ENCODE measurements at places on chromosomes 2 and 18. TPM values are rescaled to one million over a fixed set of nuclear protein-coding genes. Genes with fewer than 3 reads are reported as not detected.

Gene PDE11A
- 1.0 TPM for total RNA-seq

DNA sequence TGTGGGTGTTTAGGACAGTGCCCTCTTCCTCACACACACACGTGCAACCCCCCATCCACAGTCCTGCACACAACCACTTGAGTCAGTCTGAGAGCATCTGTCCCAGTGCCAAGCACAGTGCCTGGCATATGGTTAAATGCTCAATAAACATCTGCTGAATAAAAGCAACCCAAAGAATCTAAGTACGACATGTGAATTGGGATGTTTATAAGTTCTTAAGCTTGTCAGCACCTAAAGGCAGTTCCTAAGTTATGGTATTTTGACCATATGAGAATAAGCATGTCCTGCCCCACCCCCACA, 37.8 kb downstream of the CAPN13 start:
- no peak overlapping the region for H3K27ac ChIP-seq
- no peaks in the 10 kb centered on the region for H3K36me3 ChIP-seq
- no peaks in the 10 kb centered on the region for H3K27me3 ChIP-seq
- no peaks in the 10 kb centered on the region for H3K4me1 ChIP-seq
- peak; percentile 13 for DNase-seq

Gene MC2R
- total RNA-seq, result not detected

DNA sequence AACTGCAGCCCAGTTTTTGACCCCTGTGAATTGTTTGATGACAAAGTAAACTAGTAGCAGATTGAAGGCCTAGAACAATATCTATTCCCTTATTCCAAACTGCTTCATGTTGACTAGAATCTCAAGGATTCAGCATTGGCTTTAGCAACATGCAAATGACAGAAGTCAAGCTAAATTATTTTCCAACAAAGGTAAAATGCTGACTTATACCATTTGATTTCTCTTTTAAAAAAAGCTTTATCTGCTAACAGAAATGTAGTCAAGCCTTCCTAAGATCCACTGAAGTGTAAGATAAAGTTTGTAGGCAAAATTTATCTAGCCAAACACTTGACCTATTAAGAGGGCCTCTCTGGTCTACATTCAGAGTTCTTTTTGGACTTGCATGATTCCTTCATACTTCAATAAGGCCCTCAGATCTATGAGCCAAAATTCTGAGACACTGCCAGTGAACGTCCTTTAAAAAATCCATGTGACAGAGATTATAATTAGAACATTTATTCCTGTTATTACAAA, 9.5 kb upstream of the CYBRD1 start:
- H3K27me3 ChIP-seq, result no peaks in the 10 kb centered on the region
- no peak overlapping the region for H3K4me3 ChIP-seq
- H3K4me1 ChIP-seq, result no peaks in the 10 kb centered on the region
- no peak overlapping the region for H3K27ac ChIP-seq

GRCh38 chr2:156909983-156910382, 347.5 kb upstream of the GALNT5 start:
- H3K4me3 ChIP-seq, result no peak overlapping the region
- DNase-seq, result no peak
- H3K27ac ChIP-seq, result no peak overlapping the region
- H3K4me1 ChIP-seq, result no peaks in the 10 kb centered on the region
- H3K36me3 ChIP-seq, result no peaks in the 10 kb centered on the region
- no peaks in the 10 kb centered on the region for H3K27me3 ChIP-seq

Gene FSHR
- not detected for total RNA-seq

Gene EIF2AK3
- 31.5 TPM for total RNA-seq

- H3K36me3 ChIP-seq, result no peaks in the 10 kb centered on the region
- DNase-seq, result no peak
- no peaks in the 10 kb centered on the region for H3K4me1 ChIP-seq
- no peak overlapping the region for H3K4me3 ChIP-seq
- H3K27me3 ChIP-seq, result no peaks in the 10 kb centered on the region
Measured at GRCh38 chr2:67258122-67258521, 139.0 kb upstream of the ETAA1 start.

Gene ST8SIA3
- total RNA-seq, result under 0.01 TPM

Gene PLGLB2
- total RNA-seq, result 450 TPM

Gene GAREM1
- total RNA-seq, result 1.7 TPM

- peaks cover 7% of the 10 kb centered on the region for H3K4me1 ChIP-seq
- DNase-seq, result no peak
- no peaks in the 10 kb centered on the region for H3K36me3 ChIP-seq
- H3K27ac ChIP-seq, result peak overlapping the region; percentile 82
- no peak overlapping the region for H3K4me3 ChIP-seq
Measured at GRCh38 chr2:207926133-207926988, 99.0 kb downstream of the PLEKHM3 start.

DNA sequence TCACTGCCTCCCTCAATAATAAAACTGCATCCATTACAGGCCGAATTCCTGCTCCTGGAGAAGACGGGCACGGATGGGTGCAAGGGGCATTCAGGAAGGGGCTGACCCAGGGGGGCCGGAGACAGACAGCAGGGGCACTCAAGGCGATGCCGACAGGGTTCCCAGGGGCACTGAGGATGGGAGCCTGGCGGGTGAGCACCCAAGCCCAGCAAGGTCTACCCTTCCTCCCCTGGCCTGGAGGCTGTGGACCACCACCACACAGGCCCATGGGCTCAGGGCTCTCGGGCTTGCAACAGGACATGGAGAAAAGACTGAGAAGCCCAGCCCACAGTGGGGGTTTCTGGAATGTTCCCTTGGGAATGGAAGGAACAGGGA, 104.7 kb upstream of the ODC1 start:
- no peak for DNase-seq
- H3K27me3 ChIP-seq, result no peaks in the 10 kb centered on the region
- H3K36me3 ChIP-seq, result no peaks in the 10 kb centered on the region
- H3K4me3 ChIP-seq, result no peak overlapping the region
- no peaks in the 10 kb centered on the region for H3K4me1 ChIP-seq

GRCh38 chr2:78411303-78411702, 614.2 kb upstream of the REG3G start:
- H3K27me3 ChIP-seq, result peaks cover 2% of the 10 kb centered on the region
- H3K36me3 ChIP-seq, result no peaks in the 10 kb centered on the region
- no peak for DNase-seq
- no peak overlapping the region for H3K4me3 ChIP-seq

DNA sequence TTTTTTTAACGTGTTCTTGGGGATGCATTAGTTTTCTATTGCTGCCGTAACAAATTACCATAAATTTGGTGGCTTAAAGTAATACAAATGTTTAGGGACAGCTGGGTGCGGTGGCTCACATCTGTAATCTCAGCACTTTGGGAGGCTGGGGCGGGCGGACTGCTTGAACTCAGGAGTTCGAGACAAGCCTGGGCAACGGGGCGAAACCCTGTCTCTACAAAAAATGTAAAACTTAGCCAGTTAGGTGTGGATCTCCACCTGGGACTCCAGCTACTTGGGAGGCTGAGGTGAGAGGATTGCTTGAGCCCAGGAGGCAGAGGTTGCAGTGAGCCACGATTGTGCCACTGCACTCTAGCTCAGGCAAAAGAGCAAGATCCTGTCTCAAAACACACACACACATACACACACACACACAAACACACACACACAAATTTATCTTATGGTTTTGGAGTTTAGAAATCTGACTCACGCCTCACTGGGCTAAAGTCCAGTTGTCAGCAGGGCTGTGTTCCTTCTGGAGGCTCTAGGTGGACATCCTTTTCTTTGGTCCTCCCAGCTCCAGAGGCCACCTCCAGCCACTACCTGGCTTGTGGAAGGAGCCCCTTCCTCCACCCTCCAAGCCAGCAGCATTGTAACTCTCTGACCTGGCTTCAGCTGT, 76.1 kb downstream of the SEPTIN10 start:
- no peaks in the 10 kb centered on the region for H3K4me1 ChIP-seq
- no peak overlapping the region for H3K4me3 ChIP-seq
- H3K27ac ChIP-seq, result no peak overlapping the region
- no peaks in the 10 kb centered on the region for H3K36me3 ChIP-seq
- no peak for DNase-seq

Gene RUFY4
- total RNA-seq, result 0.08 TPM

Gene SULT1C4
- total RNA-seq, result 12.8 TPM

GRCh38 chr18:47166294-47166693, 9.9 kb downstream of the IER3IP1 start:
- no peak overlapping the region for H3K27ac ChIP-seq
- no peak for DNase-seq
- H3K4me3 ChIP-seq, result no peak overlapping the region
- no peaks in the 10 kb centered on the region for H3K27me3 ChIP-seq
- H3K36me3 ChIP-seq, result no peaks in the 10 kb centered on the region
- no peaks in the 10 kb centered on the region for H3K4me1 ChIP-seq

- H3K4me3 ChIP-seq, result no peak overlapping the region
- no peaks in the 10 kb centered on the region for H3K27me3 ChIP-seq
- peaks cover 6% of the 10 kb centered on the region for H3K36me3 ChIP-seq
- no peak for DNase-seq
- no peak overlapping the region for H3K27ac ChIP-seq
- peaks cover 4% of the 10 kb centered on the region for H3K4me1 ChIP-seq
Measured at GRCh38 chr2:201058914-201059313, 12.6 kb downstream of the HYCC2 start.

GRCh38 chr2:17918789-17919188, 40.3 kb downstream of the KCNS3 start:
- no peak overlapping the region for H3K27ac ChIP-seq
- peaks cover 10% of the 10 kb centered on the region for H3K4me1 ChIP-seq
- no peak for DNase-seq
- no peaks in the 10 kb centered on the region for H3K27me3 ChIP-seq
- H3K4me3 ChIP-seq, result no peak overlapping the region
- H3K36me3 ChIP-seq, result no peaks in the 10 kb centered on the region

- no peaks in the 10 kb centered on the region for H3K36me3 ChIP-seq
- H3K27ac ChIP-seq, result no peak overlapping the region
- H3K27me3 ChIP-seq, result no peaks in the 10 kb centered on the region
- H3K4me3 ChIP-seq, result no peak overlapping the region
Measured at GRCh38 chr2:137183206-137183898, 418.0 kb downstream of the THSD7B start.

DNA sequence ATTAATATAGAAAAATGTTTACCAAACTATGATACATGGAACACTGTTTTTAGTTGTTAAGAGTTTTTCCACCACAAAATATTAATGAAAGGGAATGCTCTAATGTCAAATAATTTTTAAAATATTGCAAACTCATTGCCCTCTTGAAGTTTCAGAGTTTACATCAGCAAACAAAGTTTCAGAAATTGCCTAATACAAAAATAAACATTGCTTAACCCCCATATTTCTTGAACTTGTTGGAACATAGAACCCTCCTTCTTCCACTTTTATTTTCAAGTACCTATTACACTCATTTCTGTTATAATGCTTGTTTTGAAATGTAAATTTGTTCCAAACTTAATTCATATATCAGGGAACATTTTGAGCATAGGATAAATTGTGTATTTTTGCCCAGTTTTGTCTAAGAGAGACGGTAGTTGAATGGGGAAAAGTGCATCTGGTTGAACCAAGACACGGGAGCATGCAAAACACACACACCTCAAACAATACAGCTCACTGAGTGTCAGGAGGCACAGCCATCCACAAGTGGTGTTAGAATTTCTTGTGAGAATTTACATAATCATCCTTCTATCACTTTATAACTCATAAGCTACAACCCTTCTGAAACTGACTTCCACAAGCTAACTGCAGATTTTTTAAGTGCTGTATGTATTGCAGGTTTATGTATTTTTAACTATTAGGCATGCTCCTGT, 5.3 kb upstream of the MC4R start:
- no peak for DNase-seq
- H3K4me3 ChIP-seq, result no peak overlapping the region
- no peaks in the 10 kb centered on the region for H3K4me1 ChIP-seq
- no peaks in the 10 kb centered on the region for H3K27me3 ChIP-seq
- H3K36me3 ChIP-seq, result no peaks in the 10 kb centered on the region

Gene C1QL2
- not detected for total RNA-seq

DNA sequence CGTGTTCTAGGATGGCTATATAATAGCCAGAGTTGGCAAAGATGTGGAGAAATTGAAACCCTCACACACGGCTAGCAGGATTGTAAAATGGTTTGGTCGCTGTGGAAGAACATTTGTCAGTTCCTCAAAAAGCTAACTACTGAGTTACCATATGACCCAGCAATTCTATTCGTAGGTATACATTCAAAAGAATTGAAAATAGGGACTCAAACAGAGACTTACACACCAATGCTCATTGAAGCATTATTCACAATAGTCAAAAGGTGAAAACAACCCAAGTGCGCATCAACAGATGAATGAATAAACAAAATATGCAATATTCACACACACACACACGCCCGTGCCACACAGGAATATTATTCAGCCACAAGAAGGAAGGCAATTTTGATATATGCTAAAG, 98.7 kb downstream of the PLA2R1 start:
- no peaks in the 10 kb centered on the region for H3K27me3 ChIP-seq
- no peak overlapping the region for H3K4me3 ChIP-seq
- H3K36me3 ChIP-seq, result no peaks in the 10 kb centered on the region
- H3K4me1 ChIP-seq, result no peaks in the 10 kb centered on the region
- no peak overlapping the region for H3K27ac ChIP-seq

Gene RGPD3
- total RNA-seq, result 0.59 TPM

DNA sequence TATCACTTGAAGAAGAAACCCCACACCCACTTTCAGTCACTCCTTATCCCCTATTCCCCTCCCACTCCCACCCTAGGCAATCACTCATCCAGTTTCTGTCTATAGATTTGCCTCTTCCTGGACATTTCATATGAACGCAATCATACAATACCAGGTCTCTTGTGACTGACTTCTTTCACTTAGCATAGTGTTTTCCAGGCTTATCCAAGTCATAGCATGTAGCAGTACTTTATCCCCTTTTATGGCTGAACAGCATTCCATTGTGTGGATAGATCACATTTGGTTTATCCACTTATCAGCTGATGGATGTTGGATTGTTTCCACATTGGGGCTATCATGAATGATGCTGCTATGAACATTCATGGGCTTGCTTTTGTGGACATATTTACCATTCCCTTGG, 6.6 kb downstream of the CFAP221 start:
- peaks cover 3% of the 10 kb centered on the region for H3K4me1 ChIP-seq
- H3K4me3 ChIP-seq, result no peak overlapping the region
- no peaks in the 10 kb centered on the region for H3K27me3 ChIP-seq

- H3K4me3 ChIP-seq, result no peak overlapping the region
- H3K4me1 ChIP-seq, result no peaks in the 10 kb centered on the region
- no peak for DNase-seq
- no peaks in the 10 kb centered on the region for H3K27me3 ChIP-seq
- no peaks in the 10 kb centered on the region for H3K36me3 ChIP-seq
Measured at GRCh38 chr2:151113318-151113717, 148.3 kb downstream of the RBM43 start.

Gene CYB5A
- total RNA-seq, result 277 TPM

Gene L3MBTL4
- 15.0 TPM for total RNA-seq

DNA sequence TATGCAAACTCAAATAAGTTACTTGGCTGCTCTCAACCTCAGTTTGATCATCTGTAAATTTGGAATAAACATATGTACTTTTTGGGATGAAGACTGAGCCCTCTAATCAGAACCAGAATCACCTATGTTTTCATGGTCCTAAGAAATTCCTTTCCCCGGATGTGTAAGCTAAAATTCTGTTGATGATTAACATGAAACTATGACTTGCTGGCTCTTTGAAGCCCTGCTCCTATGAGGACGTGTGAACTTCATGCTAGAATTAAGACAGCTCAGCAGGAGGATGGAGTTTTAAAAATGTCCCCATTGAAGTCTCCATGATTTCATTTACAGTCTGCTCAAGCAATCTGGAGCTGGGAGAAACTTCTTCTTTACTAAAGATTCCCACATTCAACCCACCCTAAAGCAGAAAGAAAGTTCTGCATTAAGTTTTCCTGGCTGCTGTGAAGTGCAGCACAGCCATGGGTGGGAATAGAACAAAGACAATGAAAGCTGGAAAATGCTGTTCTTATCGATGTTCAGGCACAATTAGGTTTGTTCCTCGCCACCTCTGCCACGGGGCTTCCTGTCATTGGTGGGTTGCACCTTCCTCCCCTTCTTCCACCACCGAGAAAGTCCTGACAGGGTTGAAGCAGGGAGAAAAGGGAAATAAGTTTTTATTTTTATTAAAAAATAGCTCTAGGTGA, 50.9 kb downstream of the ADCYAP1 start:
- no peak overlapping the region for H3K27ac ChIP-seq
- H3K27me3 ChIP-seq, result peaks cover 9% of the 10 kb centered on the region
- no peak for DNase-seq
- H3K4me3 ChIP-seq, result no peak overlapping the region

Gene ZNF892
- total RNA-seq, result 2.2 TPM
